ENCODE measurements at places on chromosomes 2 and 18.

GRCh38 chr2:29334706-29335105 is 219.5 kb downstream of the CLIP4 start:
- DNase-seq = no peak

- no peak for DNase-seq
Observed at GRCh38 chr18:33706391-33706790, 128.4 kb downstream of the ASXL3 start.

- DNase-seq = no peak
Observed at GRCh38 chr2:176111309-176111663, 4.2 kb downstream of the HOXD11 start.

- no peak for DNase-seq
Observed at GRCh38 chr2:163556511-163556910, 179.3 kb downstream of the FIGN start.

DNA sequence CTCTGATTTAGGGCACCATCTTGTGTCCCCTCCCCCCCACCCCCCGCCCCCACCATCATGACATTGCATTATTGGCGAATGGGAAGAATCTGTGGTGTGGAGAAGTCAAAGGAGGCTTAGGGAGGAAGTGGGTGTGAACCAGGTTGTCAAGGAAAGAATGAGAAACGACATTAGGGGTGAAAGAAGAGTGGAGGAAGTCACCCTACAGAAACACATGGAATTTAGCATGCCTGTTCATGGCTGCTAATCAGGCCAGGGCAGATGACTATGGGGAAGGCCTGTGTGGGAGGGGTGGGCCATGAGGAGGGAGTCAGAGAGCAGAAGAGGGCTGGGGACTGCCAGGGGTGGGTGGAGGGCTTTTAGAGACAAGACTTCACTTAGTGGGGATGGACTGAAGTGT is 81.6 kb downstream of the AOX1 start:
- DNase-seq = no peak

DNA sequence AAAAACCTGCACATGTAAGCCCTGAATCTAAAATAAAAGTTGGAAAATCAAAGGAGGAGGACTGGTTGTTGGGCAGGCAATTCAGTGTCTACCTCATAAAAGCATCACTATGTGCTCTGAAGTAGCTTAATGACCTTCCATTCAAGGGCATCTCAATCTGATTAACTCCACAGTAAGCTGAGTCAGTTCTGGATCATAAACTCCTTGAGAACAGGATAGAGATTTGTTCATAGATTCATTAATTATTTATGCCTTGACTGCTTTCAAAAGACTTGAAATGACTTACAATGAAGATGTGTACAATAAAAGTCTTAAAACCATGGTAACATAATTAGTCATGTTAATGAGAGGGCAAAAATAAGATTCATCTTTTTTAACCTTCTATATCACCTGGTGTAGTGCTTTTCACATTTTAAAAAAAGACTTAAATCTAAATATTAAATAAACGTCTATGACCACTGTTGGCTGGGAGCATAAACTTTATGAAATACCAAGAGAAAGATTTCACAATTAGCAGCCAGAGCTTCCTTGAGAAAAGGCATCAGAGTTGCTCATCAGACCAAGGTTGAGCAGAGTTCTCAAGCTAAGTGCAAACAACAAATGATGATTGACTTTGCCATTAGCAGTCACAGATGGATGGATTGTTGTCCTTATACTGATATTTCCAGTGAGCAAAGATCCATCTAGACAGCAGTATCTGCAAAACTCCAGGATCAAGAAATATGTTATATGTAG is 237.3 kb upstream of the THUMPD2 start:
- no peak for DNase-seq

- no peak for DNase-seq
Observed at GRCh38 chr2:120391911-120392665, 46.2 kb downstream of the INHBB start.

DNA sequence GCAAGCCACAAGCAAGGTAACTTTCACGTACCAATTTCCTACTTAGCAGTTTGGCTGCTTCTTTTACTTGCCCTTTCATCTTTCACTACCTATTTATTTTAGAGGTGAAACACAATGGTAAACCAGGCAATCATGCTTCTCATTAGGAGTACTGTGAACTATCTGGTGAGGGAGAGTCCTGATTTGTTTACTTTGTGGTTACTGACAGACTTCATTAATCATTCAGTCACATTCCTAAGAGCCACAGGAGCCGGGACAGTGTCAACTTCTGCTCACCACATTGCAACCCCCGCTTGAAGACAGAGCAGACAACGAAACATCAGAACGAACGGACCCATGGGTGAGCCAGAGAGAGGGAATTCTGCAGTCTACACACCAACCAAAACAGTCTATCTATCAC is 28.8 kb downstream of the TUBB6 start:
- DNase-seq = no peak

DNA sequence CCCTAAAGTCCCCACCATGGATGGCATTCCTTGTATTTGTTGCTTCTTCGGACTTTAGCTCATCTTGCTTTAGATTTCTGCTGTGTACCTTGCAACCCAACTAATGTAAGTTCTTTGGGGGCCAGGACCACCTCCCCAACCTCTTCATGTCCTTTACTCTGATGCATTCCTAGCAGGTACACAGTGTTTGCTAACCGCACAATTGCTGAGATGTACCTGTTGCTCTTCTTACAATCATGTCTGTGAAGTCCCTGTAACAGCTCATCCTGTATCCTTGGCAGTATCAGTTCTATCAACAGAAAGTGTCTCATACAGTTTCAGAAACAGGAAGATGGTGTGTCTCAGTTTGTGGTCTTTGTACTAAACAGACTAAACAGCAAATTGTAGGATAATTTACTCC is 24.1 kb downstream of the ST8SIA3 start:
- DNase-seq = no peak
